ENCODE measurements at places on chromosomes 13 and 19.

DNA sequence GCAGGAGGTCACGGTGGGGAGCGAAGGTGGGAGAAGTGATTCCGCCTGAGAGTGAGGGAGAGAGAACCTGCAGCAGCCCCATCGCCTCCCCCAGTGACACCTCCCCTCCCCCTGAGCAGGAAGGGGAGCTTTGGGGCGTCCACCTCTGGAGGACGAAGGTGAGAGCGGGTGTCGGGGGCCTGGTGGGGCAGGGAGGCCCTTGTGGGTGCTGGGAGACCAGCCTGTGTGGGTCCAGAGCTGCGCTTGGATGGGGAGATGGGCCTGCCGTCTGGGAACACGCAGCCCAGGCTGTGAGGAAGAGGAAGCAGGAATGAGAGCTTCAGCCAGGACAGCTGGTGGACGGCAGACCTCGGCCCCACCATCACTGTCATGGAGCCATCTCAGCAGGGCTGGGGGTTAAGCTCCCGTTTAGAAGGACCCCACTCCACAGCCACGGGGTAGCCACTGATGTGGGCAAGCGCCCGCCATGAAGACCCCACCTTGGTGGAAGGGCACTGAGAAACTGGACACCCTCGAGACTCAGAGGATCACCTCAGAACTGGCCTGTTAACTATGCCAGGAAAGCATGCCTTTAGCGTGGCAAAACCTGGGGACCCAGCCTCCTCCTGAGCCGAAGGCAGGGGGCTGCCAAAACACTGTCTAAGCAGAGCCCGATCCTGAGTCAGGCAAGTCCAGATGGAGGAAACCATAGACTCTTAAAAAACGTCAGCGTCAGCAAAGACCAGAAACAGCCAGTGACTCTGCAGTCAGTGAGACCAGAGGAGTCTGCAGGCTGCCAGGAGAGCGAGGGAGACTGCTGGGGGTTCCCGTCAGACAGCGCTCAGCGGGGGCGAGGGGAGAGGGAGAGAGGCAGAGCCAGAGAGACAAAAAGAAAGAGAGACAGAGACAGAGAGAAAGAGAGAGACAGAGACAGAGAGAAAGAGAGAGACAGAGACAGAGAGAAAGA, 6.4 kb upstream of the PROZ start:
- DNase-seq: peak; percentile 17

- peak; percentile 49 for DNase-seq
Measured at GRCh38 chr13:94079876-94080275, 399.6 kb downstream of the DCT start.

DNA sequence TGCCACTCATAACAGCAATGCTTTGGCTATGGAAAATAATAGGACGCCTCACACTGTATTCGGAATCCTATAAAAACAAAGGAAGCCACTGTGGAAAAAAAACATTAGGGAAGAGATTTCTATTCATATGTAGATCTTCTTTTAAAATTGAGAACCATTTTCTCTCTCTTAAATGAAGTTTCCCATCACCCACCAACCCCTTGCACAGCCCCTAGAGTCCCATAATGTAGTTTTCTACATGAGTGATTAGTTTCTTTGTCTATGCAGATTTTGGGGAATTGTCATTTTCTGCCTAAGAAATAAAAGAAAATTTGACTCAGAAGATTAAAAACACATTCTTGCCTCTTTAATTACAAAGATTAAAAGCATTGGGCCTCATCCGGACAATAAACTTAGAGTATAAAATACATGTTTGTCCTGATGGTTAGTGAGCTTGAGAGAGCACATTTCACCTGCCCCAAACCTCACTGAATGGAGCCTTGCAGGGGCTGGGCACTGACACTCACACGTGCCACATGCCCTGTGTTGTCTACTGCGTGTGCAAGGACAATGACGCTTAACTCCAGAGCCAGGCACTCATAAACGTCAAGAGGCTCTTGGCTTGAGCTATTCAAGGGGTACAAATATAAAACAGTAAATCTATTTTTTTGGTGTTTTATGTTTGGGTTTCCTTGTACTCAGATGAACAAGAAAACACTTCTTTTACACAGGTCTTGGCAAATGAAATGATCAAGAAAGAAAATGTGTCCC, 40.0 kb upstream of the KL start:
- no peak for DNase-seq

GRCh38 chr19:50224986-50225747, 21.7 kb downstream of the MYH14 start:
- DNase-seq: no peak

DNA sequence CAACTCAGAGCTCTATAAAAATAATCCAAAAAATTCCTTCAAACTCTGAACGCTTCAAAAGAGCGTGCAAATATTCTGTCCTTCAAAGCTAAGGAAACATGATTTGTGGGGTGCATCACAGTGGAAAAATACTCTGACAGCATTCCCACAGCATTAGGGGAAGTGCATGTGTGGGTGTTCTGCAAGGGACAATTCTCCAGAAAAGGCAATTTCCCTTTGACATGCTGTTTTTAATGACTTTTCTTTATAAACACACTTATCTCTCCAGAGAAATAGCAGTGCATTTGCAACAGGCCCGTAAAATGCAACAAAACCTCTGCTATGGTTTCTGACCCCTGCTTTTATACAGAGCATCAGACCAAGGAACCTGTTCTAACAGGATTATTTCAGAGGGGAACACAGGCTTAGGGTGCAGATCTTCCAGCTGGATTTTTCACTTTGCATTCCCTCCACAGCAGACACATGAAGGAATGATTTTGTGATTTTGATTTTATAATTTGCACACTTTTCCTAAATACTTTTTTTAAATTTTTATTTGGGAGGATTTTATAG, 42.6 kb downstream of the KL start:
- DNase-seq: no peak

- DNase-seq: no peak
Measured at GRCh38 chr19:41575998-41576397, at the start of gene CEACAM21. Gene CEACAM21, plus strand, starts transcription at chr19:41576166. Its CDS starts 109 bp downstream, at chr19:41576275.

DNA sequence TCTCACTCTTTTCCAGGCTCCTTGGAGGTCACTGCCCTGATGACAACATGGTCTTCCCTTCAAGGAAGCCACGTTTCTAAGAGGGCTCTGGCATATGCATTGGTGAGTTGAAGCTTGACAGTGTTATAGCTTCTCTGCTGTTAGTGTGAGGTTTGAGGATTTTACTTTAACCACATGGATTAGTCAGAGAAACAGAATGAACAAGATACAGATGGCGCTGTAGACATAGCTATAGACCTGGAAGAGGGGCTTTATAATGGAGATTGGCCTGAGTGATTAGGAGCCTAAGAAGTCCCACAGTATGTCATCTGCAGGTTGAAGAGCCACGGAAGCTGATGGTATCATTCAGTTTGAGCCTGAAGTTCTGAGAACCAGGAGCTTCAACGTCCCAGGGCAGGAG, 18.4 kb upstream of the URI1 start:
- DNase-seq: no peak

DNA sequence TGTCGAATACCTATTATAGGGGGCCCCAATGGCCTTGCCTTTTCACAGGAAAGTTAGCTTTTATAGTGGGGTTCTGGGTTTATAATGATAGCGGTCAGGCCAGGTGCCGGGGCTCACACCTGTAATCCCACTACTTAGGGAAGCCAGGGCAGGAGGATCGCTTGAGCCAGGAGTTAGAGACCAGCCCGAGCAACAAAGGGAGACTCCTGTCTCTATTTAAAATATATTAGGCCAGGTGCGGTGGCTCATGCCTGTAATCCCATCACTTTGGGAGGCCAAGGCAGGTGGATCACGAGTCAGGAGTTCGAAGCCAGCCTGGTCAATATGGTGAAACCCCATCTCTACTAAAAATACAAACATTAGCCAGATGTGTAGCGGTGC, 7.3 kb downstream of the RPS11 start:
- DNase-seq: no peak

GRCh38 chr19:53076984-53077383, 26.2 kb downstream of the ZNF160 start:
- DNase-seq: peak; percentile 3

DNA sequence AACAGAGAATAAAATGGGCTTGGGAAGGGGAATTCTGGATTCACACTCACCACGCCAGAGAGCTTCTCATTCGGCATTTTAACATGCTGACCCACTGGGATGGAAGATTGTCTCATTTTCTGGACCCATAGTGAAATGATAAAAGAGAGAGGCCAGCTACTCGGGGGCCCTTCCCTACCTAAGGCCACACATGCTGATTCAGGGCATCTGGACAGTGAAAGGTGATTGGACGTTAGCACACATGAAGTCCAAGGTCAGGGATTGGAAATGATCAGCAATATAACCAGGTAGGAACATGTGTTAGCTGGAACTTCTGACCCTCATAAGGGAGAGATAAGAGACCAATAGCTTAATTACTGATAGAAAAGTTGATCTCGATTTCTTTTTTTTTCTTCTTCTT, 183.7 kb downstream of the NUFIP1 start:
- no peak for DNase-seq

GRCh38 chr13:47932950-47933923, 67.8 kb downstream of the SUCLA2 start:
- DNase-seq: peak; percentile 30

- no peak for DNase-seq
Measured at GRCh38 chr19:53980539-53981375, 10.7 kb upstream of the CACNG6 start.

Data from skeletal muscle cell (primary cell).